MV-4-11 (cell line): ENCODE measurements at places on chromosomes 1 and 21.

GRCh38 chr1:40392221-40392620, 18.7 kb downstream of the SMAP2 start:
- DNase-seq: no peak

GRCh38 chr1:177914603-177915002, 55.3 kb downstream of the SEC16B start:
- DNase-seq: no peak

DNA sequence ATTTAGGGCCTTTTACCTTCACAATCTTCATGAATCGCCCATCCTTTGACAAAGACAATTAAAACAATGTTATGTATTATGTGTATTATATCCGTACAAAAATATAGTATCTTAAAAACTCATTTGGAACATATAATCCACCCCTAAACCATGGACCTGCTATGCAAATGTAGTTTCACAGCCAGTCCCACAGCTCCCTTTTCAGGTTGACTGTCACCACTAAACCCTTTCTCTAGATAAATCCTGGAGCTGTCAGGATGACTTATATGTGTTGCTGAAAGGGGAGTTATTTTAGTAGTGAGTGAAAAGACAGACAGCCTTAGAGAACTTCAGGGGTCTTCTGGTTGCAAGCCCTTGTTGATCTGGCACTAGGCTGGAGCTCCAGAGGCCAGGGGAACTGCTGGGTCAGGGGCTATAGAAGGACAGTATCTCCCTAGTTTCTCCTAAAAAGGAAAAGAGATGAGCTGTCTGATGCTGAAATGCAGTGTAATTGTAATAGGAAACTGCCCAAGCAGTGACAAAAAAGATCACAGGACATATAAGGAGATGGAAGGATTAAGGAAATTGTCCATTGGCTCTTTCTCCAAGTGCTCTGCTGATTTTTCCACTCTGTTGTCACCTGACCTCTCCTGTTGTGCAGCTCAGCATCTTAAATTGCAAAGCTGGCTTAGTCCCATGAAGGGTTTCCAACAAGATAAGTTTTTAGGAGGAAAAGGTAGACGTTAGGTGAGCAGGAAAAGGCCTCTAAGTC, 127.7 kb downstream of the S1PR1 start:
- no peak for DNase-seq

- DNase-seq: no peak
Measured at GRCh38 chr1:216944864-216945510, 221.8 kb upstream of the ESRRG start.

GRCh38 chr21:37603129-37603528, 236.6 kb downstream of the DYRK1A start:
- DNase-seq: no peak

DNA sequence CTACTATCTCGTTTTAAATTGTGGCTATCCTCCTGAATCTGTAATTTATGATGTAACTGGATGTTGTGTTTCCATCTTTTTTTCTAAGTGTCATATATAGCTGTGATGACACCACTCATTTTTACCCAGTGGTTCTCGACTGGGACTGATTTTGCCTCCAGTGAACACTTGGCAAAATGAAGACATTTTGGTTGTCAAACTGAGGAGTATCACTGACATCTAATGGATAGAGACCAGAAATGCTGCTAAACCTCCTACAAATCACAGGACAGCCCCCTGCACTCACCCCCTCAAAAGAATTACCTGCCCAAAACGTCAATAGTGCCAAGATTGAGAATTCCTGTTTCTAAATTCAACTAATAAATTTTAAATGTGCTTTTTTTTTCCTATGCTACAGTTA, 1.9 kb downstream of the TRMT13 start:
- peak; percentile 1 for DNase-seq
